Mesothelial cell of epicardium (in vitro differentiated cells): ENCODE measurements at places on chromosomes 7 and 10. TPM values are rescaled to one million over a fixed set of nuclear protein-coding genes. Genes with fewer than 3 reads are reported as not detected.

Gene BLOC1S2
- 28.5 to 33.0 TPM (median 31.2 TPM) in 3 replicates for total RNA-seq

Gene CUBN
- 0.90 to 1.8 TPM (median 1.5 TPM) in 3 replicates for total RNA-seq

Gene RABGEF1
- total RNA-seq, result 21.8 to 24.6 TPM (median 22.6 TPM) in 3 replicates

Gene RADIL
- 3.3 to 4.2 TPM (median 4.0 TPM) in 3 replicates for total RNA-seq
